ENCODE measurements at places on chromosomes 1 and 21.

DNA sequence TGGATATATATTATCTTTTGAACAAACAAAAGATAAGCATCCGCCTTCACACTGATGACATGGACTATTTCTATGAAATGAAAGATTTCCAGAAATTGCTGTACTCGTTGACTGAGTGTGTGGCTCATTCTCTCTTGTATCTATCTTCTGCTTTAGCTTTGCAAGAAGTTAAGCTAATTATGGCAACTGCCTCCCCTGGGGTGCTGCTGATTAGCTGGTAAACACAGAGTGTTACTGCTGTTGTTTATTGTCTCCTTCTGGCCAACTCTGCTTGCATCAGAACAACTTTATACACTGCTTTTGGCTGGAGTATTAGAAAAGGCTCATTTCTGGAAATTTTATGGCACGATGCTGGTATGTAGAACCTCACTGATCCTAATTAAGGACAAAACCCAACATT is 95.6 kb upstream of the SNX7 start:
- DNase-seq: no peak

DNA sequence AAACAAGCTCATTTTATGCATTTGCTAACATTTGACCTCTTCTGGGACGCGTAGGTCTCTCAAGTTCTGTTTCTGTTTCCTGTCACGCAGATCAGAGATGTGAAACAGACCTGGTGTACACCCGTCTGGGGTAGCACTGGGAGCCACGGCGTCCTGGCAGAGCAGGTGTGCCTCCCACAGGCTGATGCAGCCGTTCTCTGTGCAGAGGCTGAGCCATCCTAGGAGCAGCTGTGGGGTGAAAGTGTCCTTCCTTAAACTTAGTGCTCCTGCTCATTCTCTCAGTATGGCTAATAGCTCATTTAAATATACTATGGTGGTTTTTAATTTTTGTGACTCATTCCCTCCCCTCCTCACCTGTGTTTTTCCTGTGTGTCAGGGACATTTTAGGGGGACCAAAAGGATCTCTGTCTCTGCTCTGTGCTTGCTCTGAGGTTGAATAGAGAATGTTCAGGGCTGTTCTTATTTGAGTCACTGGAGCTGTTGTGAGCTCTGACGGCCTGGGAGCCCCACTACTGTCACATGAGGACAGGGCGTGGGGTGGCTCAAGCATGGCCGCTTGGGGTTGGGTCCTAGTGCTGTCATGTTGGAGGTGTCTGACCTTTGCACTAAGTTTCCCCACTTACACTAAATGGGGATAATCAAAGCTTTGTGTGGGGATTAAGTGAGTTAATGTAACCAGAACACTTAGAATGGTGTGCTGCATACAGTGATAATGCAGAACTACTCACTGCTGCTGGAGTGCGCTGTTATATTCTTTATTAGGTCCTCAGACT is 43.0 kb downstream of the GALNT2 start:
- peak; percentile 53 for DNase-seq

GRCh38 chr1:24382165-24382577 is 31.4 kb downstream of the STPG1 start:
- DNase-seq: no peak

- DNase-seq: no peak
Measured at GRCh38 chr1:17569200-17570139, 30.0 kb downstream of the ARHGEF10L start.

DNA sequence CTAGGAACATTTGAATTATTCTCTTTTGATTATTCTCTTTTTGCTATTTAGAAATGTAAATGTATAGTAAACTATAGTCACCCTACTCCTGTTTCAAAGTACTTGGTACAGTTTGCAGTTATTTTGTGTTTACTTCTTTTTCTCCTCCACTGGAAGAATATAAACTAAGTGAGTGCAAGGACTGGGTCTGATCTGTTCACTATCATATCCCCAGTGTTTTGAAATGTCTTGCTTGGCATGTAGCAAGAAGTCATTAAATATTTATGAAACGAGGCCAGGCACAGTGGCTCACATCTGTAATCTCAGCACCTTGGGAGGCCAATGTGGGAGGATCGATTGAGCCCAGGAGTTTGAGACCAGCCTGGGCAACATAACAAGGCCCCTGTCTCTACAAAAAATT is 35.8 kb upstream of the PODN start:
- no peak for DNase-seq

DNA sequence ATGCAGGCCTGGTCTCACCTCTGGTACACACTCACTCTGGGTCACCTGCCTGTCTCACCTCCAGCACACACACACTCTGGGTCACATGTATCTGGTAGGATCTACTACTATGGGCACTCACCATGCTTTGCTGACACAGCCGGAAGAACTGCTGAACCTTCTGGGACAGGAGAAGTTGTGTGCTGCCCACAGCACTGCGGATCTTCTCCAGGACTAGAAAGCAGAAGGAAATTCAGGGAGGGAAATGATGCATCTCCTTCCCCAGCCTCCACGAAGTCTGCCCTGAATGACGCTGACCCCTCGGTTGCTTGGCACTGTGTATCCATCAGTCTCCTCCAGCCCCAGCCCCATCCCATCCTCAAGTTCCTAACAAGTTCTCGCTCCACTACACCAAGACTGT is 7.9 kb upstream of the SMIM12 start:
- no peak for DNase-seq

- no peak for DNase-seq
Measured at GRCh38 chr1:179767177-179767581, 24.1 kb downstream of the FAM163A start.

DNA sequence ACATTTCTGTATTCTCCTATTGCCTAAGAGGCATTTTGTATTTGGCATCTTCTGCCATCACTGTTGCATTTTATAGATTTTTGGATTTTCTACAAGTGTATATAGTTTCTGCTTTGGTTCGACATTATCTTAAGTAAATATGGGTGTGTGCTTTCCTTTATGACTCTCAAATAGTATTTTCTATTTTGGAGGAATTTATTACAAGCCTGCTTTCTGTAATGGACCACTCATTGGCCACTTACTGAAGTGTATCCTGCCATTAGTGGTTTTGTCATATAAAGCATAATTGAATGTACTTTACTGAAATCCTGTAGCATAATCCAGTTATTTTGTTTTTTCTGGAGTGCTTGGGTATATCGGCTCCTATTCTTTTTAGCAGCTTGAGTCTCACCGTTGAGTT is 184.3 kb downstream of the PATJ start:
- DNase-seq: no peak

DNA sequence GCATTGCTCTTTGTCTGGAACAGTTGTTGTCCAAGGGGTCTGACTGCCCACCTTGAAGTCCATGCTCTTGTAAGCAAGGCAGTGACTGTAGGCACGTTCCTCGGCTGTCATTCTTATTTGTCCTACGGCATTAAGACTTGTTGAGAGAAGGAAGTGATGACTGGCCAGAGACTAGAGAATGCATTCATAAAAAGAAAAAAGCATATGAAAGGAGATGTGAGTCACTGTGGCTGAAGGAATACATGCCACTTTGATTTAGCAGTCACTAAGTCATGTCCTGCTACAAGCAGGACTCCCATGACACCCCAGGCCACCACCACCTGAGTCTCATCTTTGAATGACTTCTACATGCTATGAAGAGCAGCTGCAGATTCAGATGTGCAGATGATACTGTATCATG is 50.5 kb downstream of the CNN3 start:
- no peak for DNase-seq
